ENCODE measurements at places on chromosomes 13 and 19.

DNA sequence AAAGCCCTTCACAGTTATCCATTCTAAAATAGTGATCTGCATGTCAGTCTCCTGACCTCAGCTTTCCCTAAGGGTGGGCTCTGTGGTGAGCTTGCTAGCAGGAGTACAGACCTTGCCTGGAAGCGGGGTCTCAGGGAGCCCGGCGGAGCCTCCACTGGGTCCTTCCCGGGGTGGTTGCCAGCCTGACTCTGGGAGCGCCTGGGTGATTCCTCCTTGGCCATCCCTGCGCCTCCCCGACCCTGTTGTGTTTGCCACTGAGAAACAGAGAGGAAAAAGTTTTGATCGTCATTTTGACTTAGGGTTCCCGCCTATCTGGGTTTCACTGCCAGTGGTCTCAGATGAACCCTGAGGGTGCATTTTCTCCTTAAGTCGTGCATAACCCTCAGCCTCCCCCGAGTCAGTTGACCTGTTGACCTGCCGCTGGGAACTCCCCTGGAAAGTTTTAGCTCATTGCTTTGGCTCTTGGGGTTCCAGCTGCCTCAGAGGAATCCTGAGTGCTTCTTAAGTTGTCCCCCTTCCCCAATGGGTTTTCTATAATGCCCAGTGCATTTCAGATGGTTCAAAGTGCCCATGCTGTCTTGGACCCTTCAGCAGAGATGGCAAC lies 117.8 kb downstream of the RAB20 start:
- no peak overlapping the region for H3K4me3 ChIP-seq
- peaks cover 8% of the 10 kb centered on the region for H3K4me1 ChIP-seq
- H3K36me3 ChIP-seq, result peaks cover 77% of the 10 kb centered on the region

DNA sequence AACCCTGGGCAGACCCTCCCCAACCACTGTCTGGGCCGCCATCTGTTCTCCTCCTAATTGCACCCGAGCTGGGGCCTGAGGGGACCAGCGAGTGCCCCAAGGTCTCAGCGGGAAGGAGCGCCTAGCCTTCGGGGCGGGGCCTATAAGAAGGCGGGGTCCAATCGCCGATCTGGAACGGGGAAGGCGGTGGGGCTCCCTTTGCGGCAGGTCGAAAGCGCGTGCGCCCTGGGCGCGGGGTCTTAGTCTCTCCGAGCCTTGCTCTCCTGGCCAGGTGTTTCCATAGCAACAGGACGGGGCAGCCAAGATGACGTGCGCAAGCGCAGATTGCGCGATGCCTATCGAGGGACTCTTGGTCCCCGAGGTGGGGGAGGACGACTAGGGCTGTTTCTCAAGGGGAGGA lies 2.8 kb downstream of the MAST1 start:
- no peak for DNase-seq
- no peak overlapping the region for H3K4me3 ChIP-seq
- H3K27ac ChIP-seq, result no peak overlapping the region
- peaks cover 79% of the 10 kb centered on the region for H3K27me3 ChIP-seq
- peaks cover 12% of the 10 kb centered on the region for H3K4me1 ChIP-seq

GRCh38 chr13:79631051-79631659 lies 150.2 kb downstream of the NDFIP2 start:
- no peak overlapping the region for H3K4me3 ChIP-seq
- DNase-seq, result peak; percentile 49
- H3K27ac ChIP-seq, result no peak overlapping the region
- no peaks in the 10 kb centered on the region for H3K36me3 ChIP-seq
- H3K27me3 ChIP-seq, result no peaks in the 10 kb centered on the region

- no peak for DNase-seq
- H3K4me1 ChIP-seq, result peaks cover 7% of the 10 kb centered on the region
- H3K27ac ChIP-seq, result no peak overlapping the region
- H3K4me3 ChIP-seq, result peak overlapping the region; percentile 85
Observed at GRCh38 chr13:49936968-49937273, 781 bp upstream of the SPRYD7 start.

GRCh38 chr13:103878891-103879605 lies 812.8 kb upstream of the SLC10A2 start:
- DNase-seq, result peak; percentile 9
- H3K4me1 ChIP-seq, result no peaks in the 10 kb centered on the region
- no peak overlapping the region for H3K4me3 ChIP-seq
- H3K27me3 ChIP-seq, result no peaks in the 10 kb centered on the region

DNA sequence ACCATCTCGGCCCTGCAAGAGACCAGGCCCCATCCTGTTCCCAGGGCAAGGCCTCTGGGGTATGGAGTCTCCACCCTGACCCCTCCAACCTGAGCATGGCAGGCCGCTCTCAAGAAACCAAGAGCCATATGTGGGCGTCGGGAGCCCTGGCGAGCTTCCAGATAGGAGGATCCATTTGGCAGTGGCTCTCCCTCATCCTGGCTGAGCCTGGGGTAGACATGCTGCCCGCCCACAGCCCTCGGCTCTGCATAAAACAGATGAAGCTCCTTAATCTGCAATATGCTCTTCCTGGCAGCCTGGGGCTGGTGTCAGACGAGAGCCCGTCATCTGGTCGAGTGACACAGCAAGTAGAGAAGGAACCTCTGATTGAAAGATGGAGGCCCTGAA lies 6.1 kb downstream of the ATP13A1 start:
- no peak overlapping the region for H3K27ac ChIP-seq
- no peak overlapping the region for H3K4me3 ChIP-seq
- DNase-seq, result peak; percentile 28
- peaks cover 11% of the 10 kb centered on the region for H3K4me1 ChIP-seq
- H3K27me3 ChIP-seq, result no peaks in the 10 kb centered on the region
